ENCODE measurements at places on chromosomes 1 and 21. TPM values are rescaled to one million over a fixed set of nuclear protein-coding genes. Genes with fewer than 3 reads are reported as not detected.

DNA sequence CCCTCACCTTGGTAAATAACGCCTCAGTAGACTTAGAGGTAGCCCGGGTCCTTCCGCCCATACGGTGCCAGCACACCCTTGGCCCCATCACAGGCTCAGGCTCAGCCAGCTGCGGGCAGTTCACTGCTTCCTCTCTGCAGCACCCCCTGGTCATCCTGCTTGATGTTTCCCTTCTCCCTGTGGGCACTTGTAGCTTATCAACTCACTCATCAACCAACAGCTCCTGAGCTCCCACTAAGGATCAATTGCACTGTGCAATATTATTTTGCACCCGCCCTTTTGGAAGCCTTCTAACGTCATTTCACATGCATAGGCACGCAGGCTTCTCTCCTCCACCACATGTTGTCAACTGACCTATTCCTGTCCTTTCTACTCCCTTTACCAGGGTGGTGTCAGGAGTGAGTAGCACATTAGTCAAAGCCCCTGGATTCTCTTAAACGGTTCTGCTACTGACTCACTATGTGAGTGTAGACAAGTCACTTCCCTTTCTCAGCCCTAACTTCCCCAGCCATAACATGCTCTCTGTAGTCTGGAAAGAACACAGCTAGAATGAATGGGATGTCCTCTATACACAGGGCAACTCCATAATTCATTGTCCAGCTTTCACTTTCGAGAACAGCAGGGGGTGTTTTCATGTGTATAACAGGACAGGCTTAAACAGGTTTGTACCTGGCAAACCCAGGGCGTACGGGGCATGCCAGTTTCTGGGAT, 47.1 kb upstream of the IRF2BP2 start:
- DNase-seq = no peak

DNA sequence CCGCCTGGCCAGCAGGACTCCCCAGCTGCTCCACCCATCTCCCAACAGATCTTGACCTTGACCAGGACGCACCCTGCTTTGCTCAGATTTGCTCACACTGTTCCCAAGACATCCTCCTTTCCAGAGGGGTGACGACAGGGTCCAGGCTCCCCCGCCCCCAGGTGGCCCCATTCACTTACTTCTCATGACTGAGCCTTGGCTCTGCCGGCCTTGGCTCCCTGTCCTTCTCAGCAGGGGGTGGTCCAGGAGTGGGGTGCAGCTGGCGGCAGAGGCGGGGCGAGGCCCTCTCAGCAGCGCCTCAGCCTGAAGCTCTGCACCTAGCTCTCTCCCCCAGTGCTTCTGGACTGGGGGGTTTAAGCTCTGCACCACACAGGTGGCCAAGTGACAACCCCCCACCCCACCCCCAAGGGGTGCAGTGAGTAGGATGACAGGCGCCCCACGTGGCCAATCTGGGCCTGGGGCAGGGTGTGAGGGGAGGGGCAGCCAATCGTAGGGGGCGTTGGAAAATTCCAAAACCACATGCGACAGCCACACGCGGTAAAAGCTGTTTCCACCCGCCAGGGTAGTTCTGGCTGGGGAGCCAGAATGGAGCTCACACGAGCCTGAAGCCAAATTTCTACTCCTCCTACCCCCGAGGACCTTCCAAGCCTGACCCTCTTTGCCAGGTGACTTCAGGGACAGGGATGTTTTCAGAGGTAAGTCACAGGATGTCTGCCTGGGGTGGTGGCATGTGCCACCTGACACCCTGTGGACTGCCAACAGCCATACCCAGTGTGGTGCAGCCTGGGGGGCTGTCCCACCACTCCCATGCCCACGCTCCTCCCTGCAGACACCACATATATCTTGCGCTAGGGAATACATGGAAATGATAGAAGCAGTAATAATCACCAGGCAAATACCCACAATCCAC, 5.6 kb downstream of the RORC start:
- DNase-seq = no peak

- DNase-seq = no peak
Measured at GRCh38 chr1:152442301-152442700, 28.2 kb upstream of the CRNN start.

DNA sequence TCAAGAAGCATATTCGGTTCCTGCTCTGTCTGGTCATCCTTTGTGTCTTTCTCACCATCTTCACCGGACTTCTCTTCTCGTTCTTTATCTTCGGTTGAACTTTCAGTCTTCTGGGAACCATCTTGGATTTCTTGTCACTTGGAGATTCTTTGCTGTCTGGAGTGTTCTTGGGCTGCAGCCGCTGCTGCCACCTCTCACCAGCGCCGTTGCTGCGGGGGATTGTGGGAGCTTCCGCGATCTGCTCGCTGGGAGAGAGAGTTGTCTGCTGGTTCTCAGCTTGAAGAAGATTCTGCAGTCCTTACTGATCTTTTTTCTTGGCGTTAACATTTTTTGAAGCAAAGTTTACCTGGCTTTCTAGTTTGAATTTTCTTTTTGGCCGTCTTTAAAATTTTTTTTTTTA, 1165.2 kb upstream of the PRMT6 start:
- no peak for DNase-seq

GRCh38 chr1:99727575-99728185, 38.8 kb downstream of the FRRS1 start:
- no peak for DNase-seq

GRCh38 chr1:31614414-31615005, 3.0 kb upstream of the HCRTR1 start:
- no peak for DNase-seq

- DNase-seq = no peak
Measured at GRCh38 chr1:197394831-197395608, 127.0 kb downstream of the CRB1 start.

DNA sequence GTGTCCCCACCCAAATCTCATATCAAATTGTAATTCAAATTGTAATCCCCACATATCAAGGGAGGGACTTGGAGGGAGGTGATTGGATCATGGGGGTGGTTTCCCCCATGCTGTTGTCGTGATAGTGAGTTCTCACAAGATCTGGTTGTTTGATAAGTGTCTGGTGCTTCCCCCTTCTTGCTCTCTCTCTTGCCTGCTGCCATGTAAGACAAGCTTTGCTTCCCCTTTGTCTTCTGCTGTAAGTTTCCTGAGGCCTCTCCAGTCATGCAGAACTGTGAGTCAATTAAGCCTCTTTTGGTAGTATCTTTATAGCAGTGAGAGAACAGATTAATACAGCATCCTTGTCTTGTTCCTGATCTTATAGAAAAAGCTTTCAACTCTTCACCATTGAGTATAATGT, 6.5 kb upstream of the LRRC39 start:
- DNase-seq = no peak

DNA sequence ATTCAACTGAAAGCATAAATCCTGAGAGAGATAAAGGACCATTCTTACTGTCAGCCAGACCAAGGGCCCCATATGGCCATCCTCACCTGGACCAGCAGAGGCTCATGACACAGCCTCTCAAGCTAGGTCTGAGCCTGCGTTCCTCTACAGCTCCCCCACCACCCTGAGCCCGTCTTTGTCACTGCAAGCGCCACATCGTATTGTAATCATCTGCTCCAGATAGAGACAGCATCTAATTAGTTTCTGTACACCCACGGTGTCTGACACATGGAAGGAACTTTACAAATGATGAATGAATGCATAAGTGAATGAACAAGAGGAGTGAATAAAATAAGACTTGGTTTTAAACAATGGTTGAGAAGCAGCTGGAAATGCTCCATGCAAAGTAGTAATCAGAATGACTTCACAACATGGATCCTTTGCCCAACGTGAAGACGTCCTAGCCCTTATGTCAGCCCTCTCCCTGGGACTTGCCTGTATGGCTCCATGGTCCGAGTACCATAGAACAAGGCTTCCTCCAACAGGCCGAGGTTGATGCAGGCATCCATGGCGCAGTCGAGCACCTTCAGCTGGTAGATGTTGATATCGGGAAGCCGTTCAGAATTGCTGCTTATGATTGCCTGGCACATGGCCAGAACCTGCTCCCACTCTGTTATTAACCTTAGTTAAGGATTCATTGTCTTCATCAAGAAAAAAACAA, 648.9 kb downstream of the SMYD3 start:
- no peak for DNase-seq

The NPHS2 gene
- not detected for total RNA-seq

The AKR7A3 gene
- total RNA-seq = 1.5 TPM

DNA sequence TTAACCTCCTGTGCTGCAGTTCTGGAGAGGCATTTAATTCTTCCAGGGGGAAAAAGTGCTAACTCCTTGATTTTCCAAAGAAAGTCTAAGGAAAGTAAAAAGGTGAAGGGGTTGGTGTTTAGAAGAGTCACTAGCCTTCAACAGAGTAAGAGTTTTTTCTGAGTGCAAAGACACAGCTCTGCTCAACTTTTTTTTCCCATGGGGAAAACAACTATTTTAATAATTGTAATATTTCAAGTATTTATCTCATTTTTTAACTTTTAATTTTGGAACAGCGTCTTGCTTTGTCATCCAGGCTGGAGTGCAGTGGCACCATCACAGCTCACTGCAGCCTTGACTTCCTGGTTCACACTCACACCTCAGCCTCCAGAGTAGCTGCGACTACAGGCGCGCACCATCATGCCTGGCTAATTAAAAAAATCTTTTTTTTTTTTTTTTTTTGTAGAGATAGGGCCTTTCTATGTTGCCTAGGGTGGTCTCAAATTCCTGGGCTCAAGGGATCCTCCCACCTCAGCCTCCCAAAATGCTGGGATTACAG, 202.6 kb downstream of the APP start:
- no peak for DNase-seq

The HIVEP3 gene
- 0.78 TPM for total RNA-seq

DNA sequence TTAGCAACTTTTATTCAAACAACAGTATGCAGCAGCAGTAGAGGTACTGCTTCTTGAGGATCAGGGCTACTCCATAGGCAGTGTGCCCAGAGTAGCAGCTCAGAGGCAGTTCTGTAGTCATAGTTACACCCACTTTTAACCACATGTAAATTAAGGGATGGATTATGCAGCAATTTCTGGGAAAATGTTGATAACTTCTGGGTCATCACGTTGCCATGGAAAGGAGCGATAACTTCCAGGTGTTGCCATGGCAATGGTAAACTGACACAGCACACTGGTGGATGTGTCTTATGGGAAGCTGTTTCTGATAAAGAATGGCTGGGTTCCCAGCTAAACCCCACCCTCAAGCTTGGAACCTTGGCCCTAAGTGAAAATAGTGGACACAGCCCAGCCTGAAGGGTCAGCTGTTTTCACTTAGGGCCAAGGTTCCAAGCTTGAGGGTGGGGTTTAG, 29.0 kb upstream of the PLA2G2A start:
- DNase-seq = no peak

The ATP6V1G3 gene
- not detected for total RNA-seq
